ENCODE measurements at places on chromosomes 6 and 20.

DNA sequence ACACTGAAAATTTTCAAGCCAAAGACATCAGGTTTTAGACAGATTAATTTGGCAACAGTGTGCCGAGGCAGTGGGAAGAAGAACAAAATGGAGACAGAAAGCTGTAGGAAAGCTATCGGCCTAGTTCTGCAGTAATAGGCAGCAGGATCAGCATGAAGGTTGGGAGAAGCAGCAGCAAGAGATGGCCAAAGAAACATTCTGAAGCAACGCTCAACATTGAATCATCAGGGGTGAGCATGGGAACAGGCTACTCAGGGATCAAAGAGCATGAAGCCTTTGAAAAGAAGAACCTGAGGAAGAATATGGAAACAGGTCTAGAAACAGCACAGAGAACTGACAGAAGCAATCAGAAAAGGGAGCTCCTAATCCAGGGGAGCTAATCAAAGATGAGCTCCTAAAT is 7.1 kb upstream of the DST start:
- no peak for DNase-seq

DNA sequence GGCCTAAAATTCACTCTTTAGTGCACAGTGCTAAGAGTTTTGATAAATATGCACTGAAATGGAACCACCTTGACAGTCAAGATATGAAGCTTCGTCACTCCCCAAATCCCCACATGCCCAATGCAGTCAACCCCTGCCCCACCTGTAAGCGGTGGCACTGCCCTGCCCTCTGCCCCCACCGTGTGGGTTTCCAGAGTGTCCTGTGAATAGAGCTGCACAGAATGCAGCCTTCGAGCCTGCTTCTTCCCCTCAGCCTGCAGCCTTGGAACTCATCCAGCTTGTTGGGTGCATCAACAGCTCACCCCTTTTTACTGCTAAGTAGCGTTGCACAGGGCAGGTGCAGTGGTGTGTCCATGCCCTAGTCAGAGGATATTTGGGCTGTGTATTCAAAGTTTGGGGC is 216.3 kb downstream of the SYNDIG1 start:
- no peak for DNase-seq

- no peak for DNase-seq
These were observed 108.6 kb downstream of the NRN1 start for GRCh38 chr6:5898102-5898501.

DNA sequence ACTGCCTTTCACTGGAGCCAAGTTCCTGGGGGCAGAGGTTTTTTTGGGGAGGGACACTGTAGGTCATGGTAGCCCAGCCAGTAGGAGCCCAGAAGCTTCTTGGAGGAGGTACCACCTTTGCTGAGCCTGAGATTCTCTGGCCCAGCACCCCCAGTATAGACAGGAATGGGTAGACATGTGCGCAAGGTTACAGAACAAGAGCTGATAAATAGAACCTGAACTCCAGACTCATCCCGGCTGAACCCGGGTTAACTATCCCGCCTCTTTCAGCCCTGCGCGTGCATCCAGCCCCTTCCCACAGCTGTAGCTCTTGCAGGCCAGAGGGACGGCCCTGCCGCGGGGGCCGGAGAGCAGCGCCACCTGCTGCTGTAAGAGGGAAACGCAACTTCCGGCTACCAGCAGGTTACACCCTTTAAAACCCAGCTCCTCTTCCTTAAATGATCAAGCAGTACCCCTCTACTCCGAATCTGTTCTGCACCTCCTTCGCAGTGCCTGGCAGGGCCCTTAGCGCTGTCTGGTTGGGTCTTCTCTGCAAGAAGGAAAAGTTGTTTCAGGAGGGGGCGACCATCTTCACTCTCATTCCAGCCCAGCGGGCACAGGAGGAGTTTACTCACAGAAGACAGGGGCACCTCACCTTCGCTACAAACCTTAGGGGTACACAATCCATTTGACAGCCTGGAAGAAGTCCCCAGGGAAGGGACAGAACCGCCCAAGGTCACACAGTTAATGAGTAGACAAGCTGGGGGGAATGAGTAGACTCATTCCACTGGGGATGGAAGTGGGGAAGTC is 7.5 kb downstream of the SRXN1 start:
- DNase-seq, result peak; percentile 70

DNA sequence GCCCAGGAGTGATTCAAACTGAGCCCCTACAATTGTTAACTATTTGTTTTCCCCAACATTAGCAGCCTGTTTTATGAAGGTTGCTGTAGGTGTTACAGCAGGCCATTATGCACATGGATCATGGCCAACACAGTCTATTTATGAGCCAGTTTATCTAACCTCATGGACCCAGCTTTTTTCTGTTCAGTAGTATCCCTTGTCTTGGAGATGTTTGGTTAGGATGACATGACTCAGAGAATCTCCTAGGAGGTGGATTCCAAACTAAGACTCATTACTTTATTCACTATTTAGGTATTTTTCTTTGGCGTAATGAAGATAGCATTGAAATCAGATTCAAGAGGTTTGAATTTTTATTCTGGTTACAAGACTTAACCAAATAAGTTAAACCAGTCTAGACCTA is 62.8 kb upstream of the TFB1M start:
- DNase-seq, result peak; percentile 92

- DNase-seq, result no peak
These were observed 98.6 kb upstream of the RNF24 start for GRCh38 chr20:4113615-4114603.

DNA sequence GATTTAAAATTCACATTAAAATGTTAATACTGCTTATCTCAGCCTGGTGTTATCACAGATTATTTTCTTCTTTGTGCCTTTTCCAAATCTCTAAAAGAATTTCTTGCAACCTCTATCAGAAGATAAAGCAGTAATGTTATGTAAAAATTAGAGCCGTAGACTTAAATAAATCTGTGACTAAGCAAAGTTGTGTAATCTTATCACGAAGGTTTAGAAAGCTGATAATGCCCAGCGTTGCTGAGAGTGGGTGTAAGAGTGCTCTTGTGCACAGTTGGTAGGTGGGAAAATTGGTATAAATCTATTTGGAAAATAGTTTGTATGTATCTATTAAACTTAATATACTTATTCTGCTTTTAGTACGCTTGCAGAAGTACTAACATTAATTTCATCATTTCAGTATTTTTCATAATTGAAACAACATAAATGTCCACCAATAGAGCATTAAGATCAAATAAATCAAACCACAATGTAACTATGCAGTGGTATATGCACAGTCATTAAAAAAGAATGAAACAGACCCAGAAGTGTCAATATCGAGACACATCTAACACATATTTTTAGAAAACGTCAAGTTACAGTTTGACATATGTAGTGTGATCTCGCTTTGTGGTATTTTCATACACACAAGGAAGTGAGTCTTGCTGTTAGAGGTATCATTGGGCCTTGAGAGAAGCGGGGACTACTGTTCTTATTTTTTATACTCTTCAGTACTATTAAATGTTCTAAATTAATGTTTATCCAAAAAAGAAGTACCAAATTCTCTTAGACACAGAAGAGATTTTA is 54.4 kb upstream of the PBOV1 start:
- DNase-seq, result peak; percentile 12
